ENCODE measurements at places on chromosomes 5 and 9.

- no peak for DNase-seq
Observed at GRCh38 chr9:124259158-124259808, 1.5 kb downstream of the NEK6 start.

- DNase-seq, result no peak
Observed at GRCh38 chr5:40106847-40107246, 572.9 kb upstream of the PTGER4 start.

GRCh38 chr5:66367814-66368541 lies 223.9 kb downstream of the SREK1 start:
- no peak for DNase-seq

DNA sequence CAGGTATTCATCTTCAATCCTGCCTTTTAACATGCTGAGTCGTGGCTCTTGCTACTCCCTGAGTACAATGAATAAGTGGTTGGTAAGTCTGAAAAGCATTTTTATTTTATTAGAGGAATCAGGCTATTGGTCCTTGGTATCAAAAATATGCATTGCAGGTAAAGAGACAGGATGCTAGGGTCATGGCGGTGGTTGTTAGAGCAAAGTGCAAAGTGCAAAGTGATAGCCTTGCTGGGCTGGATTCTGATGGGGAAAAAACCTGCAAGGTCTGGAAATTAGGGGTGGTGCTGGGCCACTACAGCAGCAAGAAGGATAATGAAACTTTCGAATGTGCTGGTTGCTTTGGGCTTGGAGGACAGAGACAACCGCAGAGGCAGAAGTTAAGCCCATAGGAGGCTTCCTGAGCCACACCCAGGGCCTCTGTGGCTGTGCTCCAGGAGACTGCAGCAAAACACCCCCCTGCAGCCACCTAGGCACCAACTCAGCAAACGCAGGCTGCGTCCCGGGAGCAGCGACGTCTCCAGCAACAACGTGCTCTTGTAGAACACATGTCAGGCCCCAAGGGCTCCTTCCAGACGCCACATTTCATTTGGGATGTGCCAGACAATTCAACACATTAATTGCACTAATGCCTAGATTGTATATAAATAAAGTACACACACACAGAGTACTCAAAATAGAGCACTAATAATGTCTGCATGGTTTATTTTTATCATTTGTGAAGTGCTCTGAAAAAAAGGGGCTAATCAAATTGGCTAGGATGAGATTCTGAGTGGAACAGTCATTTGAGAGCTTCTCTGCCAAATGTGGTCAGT lies 149.8 kb upstream of the RAPGEF1 start:
- no peak for DNase-seq

- DNase-seq, result no peak
Observed at GRCh38 chr5:173234129-173234790, 746 bp downstream of the NKX2-5 start.

DNA sequence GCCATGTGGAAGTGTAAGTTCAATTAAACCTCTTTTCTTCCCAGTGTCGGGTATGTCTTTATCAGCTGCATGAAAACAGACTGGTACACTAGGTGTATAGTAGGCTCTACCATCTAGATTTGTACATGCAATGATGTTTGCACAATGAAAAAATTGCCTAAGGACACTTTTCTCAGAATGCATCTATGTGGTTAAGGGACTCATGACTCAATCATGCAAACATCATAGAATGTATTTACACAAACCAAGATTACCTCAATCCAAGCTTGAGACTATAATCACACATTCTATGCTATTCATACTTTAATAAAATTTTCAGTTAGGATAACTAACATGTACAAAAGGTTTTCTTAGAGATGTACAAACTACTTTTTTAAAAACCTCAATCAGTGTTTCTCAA lies 1164.5 kb downstream of the CDH12 start:
- DNase-seq, result no peak

GRCh38 chr5:122694884-122695283 lies 80.0 kb upstream of the SNX2 start:
- no peak for DNase-seq

DNA sequence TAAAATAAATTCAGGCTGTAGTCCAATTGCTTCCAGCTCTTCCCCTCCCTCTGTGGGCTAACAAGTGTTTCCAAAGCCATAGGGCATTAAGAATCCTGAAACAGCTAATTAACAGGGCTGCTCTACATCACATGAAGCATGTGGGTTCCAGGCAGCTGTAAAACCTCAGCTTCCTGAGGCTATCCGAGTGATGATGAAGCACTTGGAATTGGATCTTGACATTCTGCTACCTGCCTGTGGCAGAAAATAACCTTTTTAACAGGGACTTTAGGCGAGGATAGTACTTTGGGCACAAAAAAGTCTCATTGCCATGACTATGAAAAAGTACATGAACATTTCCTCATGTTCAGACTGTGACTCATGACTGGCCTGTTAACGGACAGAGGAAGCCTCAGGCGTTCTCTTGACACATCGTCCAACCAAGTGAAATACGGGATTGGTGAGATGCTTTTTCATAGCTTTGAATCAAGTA lies 107.2 kb downstream of the PDE4D start:
- DNase-seq, result no peak

- DNase-seq, result no peak
Observed at GRCh38 chr5:180889381-180889780, 9.6 kb upstream of the BTNL8 start.

- DNase-seq, result no peak
Observed at GRCh38 chr5:79689541-79690466, at the start of gene CMYA5. CMYA5 (plus strand) TSS chr5:79689836; CDS start chr5:79689908, 72 bp downstream.

- DNase-seq, result no peak
Observed at GRCh38 chr9:98726735-98727134, 18.0 kb upstream of the GABBR2 start.

GRCh38 chr5:124394700-124395245 lies 351.7 kb downstream of the ZNF608 start:
- no peak for DNase-seq

GRCh38 chr5:107265193-107265592 lies 405.5 kb downstream of the EFNA5 start:
- DNase-seq, result no peak

DNA sequence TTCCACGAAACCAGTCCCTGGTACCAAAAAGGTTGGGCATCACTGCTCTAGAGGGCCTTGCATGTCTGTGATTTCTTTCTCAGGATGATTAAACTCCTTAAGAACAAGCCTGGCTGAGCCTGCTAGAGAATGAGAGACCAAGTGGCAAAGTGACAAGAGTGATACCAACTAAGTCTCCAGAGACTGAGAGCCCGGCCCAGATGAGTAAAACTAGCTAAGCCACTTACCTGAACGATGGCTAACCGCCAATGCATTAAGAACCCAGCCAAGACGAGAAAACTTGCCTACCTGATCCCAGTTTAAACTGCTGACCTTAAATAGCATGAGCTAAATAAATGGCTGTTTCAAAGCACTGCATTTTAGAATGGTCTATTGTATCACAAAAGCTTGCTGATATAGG lies 5.6 kb upstream of the CCDC152 start:
- no peak for DNase-seq
